ENCODE measurements at places on chromosomes 1 and 21. TPM values are rescaled to one million over a fixed set of nuclear protein-coding genes. Genes with fewer than 3 reads are reported as not detected.
A peak's percentile ranks its signal among the peaks of the same experiment; 100 is the strongest.

SPATA21 gene
- 0.12 TPM for total RNA-seq

C1orf105 gene
- total RNA-seq: not detected

ODR4 gene
- 12.2 TPM for total RNA-seq

OR10Z1 gene
- total RNA-seq: not detected

IL19 gene
- not detected for total RNA-seq

IFI44L gene
- total RNA-seq: 4.7 TPM

YARS1 gene
- 43.2 TPM for total RNA-seq

DNASE2B gene
- total RNA-seq: not detected

FCRL1 gene
- 1.2 TPM for total RNA-seq

DNA sequence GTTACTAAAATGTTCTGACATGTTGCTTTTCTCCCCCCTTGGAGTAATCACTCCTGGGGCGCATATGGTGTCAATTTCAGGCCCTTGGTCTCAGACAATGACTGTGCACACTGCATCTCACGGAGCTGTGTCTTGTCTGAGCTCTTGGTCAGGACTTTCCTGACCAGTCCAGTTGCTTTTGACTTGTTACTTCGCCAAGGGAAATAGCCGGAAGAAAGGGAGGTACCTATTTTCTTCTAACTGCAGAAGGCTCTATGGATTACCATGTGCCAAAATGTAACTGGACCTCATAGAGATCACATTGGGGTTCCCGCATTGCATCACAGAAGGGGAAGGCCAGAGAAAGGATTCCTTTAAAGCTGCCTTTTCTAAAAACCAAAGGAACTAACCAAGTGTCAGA lies 68.6 kb downstream of the SPAG17 start:
- ATAC-seq: peak; percentile 52

DNA sequence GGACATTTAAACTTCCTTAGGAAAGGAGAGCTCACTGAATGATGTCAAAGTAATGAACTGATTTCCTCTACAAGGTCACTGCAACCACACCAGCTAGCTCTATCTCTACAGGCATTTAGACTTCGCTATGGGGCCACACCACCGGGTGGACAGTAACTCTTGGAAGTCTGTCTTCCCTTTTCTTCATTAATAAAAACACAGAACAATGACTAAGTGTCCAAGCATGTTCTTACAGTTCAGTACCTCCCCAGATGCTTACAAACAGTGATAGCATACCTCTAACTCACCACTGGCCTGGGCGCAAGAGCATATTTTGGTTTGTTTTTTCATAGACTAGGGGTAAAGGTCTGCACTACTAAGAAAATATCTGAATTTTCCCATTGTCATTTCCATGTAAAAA lies 54.6 kb downstream of the SIM2 start:
- no peak for ATAC-seq

DNA sequence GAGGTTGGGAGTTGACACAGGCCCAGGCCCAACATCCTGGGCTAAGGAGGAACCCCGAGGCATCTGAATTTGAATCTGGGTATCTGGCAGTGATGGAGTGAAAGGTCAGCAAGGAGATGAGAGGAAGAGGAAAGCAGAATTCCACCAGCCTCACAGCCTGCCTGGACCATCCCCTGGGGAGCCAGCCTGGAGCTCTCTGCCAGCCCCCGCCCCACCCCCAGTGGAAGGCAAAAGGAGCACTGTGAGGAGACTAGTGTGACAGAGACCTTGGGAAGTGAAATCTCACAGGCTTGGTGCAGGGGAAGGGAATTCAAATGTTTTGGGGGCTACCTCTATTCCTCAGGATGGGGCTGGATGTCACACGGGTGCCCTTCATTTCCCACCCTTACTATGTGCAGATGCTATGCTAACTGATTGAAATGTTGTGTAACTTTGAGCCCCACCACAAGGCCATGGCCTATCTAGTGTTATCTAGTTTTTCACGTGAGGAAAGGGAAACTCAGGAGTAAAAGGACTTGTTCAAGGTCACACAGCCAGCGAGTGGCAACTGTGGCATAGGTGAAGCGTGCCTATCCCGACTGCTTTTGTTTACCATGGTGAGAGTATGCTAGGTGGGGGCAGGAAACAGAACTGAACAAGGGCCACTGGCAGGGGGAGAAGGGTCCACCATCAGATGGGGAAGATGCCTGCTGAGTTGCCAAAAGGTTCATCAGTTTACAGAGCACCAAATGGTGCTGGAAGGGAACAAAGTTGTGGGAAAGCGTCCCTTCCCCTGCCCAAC lies 29.8 kb downstream of the AHDC1 start:
- no peak for ATAC-seq

- ATAC-seq: no peak
Measured at GRCh38 chr1:33320619-33321165, at the start of gene A3GALT2. TSS of gene A3GALT2 (minus strand) at chr1:33321098. CDS start at chr1:33321098, 0 bp downstream.

DNA sequence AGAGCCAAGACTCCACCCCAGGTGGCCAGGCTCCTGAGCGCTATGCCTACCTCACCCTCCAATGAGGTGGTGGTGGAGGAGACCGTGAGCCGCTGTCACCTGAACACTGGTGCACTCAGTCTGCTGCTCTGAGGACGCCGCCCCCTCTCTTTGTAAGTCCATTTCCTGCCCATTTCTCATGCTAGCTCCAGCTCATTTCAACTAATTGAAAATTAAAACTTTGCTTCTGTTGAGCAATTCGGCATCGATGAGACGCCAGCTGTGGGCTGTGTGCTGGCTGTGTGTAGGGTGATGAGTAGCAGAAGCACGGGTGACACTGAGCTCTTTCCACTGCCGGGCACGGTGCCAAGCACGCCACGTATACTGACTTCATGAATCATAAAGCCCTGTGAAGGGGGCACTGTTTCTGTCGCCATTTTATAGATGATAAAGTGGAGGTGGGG lies 11.2 kb downstream of the TNFRSF1B start:
- ATAC-seq: peak; percentile 41

- ATAC-seq: no peak
Measured at GRCh38 chr1:66739401-66740157, 12.7 kb upstream of the DYNLT5 start.

GRCh38 chr1:154745750-154746425 lies 124.2 kb downstream of the KCNN3 start:
- no peak for ATAC-seq

DNA sequence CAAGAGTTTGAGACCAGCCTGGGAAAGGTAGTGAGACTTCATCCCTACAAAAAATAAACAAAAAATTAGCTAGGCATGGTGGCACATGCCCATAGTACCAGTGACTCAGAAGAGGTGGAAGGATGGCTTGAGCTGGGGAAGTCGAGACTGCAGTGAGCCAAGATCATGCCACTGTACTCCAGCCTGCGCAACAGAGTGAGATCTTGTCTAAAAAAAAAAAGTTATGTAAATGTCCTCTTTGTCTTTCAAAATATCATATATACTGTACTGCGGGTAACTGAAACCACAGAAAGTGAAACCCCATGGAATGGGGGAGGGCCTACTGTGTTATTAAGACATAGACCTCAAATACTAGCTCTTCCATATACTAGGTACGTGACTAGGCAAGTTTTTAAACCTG lies 20.8 kb downstream of the ACADM start:
- no peak for ATAC-seq

DNA sequence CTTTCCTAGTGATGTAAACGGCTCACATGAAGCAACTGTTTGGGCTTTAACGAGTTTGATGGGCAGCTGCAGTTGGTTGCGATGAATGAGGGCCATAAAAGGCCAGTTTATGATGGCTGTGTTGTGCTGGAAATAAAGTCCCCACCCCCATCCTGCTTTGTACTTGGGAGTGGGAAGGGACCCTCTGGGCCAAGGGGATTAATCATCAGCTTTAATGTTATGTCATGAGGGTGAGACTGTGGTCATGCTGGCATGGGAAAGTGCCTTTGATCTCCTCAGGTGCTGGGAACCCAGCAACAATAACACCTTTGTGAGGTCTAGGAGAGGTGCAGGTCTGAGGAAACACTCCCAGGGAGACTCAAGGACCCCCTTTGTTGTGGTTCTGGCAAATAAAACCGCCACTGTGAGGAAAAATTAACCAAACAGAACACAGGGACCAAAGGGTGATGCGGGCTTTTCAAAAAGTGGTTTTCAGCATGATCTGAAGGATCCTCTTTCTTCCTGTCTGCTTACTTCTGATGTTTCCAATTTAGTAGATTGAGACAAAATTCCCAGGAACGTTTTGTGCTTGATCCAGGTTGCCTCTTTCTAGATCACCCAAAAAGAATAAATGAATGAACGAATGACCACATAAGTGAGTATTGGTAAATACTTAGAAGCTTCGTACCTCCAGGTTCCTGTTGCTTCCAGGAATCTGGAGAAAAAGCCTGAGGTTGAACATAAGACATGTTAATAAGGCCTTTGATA lies 257.8 kb upstream of the HOOK1 start:
- ATAC-seq: no peak

- no peak for ATAC-seq
Measured at GRCh38 chr1:8382608-8383505, 64.9 kb downstream of the SLC45A1 start.

DNA sequence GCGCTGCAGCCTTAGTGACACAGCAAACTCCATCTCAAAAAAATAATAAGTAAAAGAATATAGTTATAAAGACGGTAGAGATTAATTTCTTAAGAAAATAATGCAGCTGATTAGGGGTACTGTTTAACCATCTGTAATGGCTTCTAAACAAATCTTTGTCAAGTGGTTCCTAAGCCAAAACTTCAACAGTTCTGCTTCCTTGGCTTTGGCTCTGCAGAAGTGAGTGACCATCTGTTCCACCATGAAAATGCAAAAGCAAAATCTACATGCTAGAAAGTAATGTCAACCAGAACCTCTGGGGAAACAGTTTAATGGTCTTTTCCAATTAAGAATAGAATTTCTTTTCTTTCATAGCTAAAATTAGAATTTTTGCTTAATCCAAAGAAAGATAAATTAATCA lies 8.3 kb upstream of the SH2D5 start:
- no peak for ATAC-seq

GRCh38 chr1:19776287-19776686 lies 23.4 kb downstream of the TMCO4 start:
- no peak for ATAC-seq

DNA sequence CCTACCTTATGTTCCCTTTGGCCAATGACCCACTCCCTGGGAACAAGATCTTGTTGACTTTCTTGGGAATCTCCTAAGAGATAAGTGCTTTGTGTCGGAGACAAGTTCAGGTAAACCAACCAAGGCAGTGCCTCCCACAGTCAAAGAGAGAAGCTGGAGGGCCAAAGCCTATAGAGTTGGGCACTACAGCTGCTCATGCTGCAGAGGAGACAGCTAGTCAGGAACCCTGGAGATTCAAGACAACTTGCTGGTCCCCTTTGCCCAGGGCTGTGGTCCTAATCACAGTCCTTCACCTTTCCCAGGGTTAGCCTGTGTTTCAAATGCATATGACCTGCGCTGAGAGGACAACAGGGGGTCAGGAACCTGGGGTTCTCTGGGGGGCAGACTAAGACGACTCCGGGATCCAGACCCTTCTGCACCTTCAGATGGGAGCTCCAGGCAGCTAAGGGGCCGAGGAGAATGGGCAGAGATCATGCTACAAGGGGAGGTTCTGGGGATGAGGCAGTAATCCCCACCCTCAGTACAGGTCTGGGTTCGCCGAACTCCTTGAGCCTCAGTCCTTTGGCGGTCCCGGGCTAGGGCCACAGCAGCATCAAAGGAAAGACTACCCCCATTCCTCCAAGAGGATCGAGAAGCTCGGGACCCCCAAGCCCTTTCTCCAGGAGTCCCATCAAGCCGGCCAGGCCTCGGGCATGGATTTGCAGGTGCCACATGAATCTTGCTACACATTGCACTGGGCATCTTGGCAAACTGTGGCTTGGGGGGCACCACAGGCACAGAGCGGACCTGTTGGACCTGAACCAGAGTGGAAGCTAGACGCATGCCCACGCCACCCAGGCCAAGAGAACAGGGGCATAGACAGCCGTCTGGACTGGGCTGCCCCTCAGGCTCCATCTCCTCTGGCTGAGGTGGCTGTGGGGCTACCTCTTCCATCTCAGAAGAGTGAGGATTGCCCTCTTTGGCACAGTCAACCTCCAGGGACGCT lies 2.0 kb upstream of the USF1 start:
- no peak for ATAC-seq

GRCh38 chr1:30763651-30764248 lies 6.2 kb upstream of the LAPTM5 start:
- ATAC-seq: peak; percentile 67

GRCh38 chr1:119279456-119280381 lies 88.9 kb upstream of the HAO2 start:
- no peak for ATAC-seq

DNA sequence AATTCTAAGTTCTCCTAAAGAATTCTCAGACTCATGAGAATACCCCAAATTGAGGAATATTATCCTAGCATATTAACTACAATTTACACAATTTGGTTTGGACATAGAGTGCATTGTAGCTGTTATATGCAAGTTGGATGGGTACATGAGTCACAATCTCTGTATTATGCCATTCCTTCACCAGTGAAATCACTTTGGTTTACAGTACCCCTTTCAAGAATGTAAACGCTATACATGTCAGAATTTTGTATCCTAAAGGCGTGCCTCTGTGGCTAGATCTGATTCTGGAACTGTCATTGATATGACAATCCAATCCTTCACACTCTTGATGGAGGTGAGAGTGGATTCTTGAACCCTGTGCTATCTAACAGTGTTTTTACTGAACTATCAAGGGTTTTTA lies 6.7 kb upstream of the IL10RB start:
- ATAC-seq: no peak

GRCh38 chr1:155166471-155167165 lies 6.5 kb downstream of the KRTCAP2 start:
- ATAC-seq: peak; percentile 73

DNA sequence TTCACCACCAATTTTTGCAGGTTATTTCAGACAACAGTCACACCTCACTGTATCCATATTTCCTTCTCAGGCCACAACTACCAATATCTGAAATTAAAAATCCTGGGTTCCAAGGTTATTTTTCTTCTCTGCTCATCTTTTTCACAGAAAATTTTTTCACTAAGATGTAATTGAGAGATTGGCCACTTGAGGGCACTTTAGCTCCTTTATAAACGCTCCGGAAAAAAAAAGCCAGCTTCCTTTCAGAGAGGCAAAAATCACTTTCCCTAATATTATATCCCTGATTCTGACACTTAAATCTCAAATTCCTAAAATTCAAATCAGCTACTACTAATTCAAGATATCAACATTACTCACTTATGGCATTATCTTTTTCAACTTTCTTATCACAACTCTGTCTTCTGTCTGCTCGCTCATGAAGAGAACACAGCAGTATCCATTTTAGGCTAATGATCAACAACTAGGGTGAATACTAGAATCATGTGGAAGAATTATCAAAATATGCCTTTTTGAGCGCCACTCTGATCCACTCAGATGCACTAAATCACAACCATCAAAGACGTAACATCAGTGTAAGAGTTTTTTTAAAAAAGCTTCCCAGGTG lies 101.4 kb upstream of the RGS1 start:
- ATAC-seq: no peak

GRCh38 chr21:32726839-32727686 lies 750 bp downstream of the SYNJ1 start:
- ATAC-seq: peak; percentile 22

- ATAC-seq: no peak
Measured at GRCh38 chr1:108703939-108704338, 8.8 kb upstream of the FNDC7 start.

GRCh38 chr1:115089420-115090185 lies at the start of gene TSPAN2:
TSS of gene TSPAN2 (minus strand) at chr1:115089503. CDS start at chr1:115089432, 71 bp downstream.
- ATAC-seq: peak; percentile 90
